ENCODE measurements at places on chromosomes 2 and 18. TPM values are rescaled to one million over a fixed set of nuclear protein-coding genes. Genes with fewer than 3 reads are reported as not detected.

The HAUS1 gene
- total RNA-seq: 92.4 TPM

The IL36A gene
- not detected for total RNA-seq

The DUSP28 gene
- total RNA-seq: 2.6 TPM

The SIX3 gene
- total RNA-seq: not detected

The NAT8 gene
- not detected for total RNA-seq

The XIRP2 gene
- 0.33 TPM for total RNA-seq

The SLC8A1 gene
- total RNA-seq: 2.3 TPM

The CFAP221 gene
- not detected for total RNA-seq

The TIMM21 gene
- 23.8 TPM for total RNA-seq

The GKN2 gene
- 0.65 TPM for total RNA-seq

The DNAJC5G gene
- 0.98 TPM for total RNA-seq

The GIGYF2 gene
- 43.4 TPM for total RNA-seq

The ACVR2A gene
- 10.1 TPM for total RNA-seq

The ARPC2 gene
- total RNA-seq: 566 TPM

The FBXO15 gene
- total RNA-seq: not detected

The RUFY4 gene
- total RNA-seq: 0.29 TPM

The DAW1 gene
- total RNA-seq: 3.3 TPM

The CXCR4 gene
- 311 TPM for total RNA-seq

The FEV gene
- total RNA-seq: not detected

The TMEM17 gene
- total RNA-seq: 2.2 TPM

The COPS9 gene
- total RNA-seq: 116 TPM

The TLX2 gene
- total RNA-seq: not detected

The CCDC148 gene
- total RNA-seq: 0.48 TPM

The OR6B2 gene
- total RNA-seq: not detected

The NETO1 gene
- not detected for total RNA-seq

The ZNF142 gene
- total RNA-seq: 25.5 TPM

The ASIC4 gene
- total RNA-seq: not detected

The FSIP2 gene
- 0.33 TPM for total RNA-seq

The SCYGR4 gene
- not detected for total RNA-seq

The ABCB11 gene
- 0.98 TPM for total RNA-seq

The TDRD15 gene
- total RNA-seq: not detected

The PCARE gene
- not detected for total RNA-seq

The KLHL29 gene
- 8.2 TPM for total RNA-seq

The ARHGEF4 gene
- under 0.01 TPM for total RNA-seq

The LIMS4 gene
- 111 TPM for total RNA-seq

The CDKL4 gene
- 0.98 TPM for total RNA-seq

The SPATA3 gene
- total RNA-seq: not detected

The DAPL1 gene
- total RNA-seq: not detected

The PKDCC gene
- 3.9 TPM for total RNA-seq

The PRKAG3 gene
- not detected for total RNA-seq
